ENCODE measurements at places on chromosomes 5 and 9.

DNA sequence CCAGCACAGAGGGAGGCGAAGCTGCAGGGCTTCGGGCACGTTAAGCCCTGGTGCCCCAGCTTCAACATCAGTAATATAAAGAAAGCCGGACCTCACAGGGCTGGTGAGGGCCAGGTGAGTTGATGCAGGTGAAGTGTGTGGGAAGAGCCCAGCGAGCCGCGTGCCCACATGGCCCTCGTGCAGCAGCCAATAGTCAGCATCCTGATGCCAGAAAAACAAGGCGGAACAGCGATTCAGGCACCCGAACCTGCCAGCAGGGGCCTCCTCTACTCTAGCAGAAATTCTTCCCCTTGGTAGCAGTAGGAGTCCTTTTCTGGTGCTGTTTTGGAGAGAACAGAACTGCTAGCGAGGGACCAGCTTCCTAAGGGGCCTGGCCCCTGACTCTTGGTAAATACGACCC is 7.8 kb downstream of the MED10 start:
- DNase-seq: no peak

DNA sequence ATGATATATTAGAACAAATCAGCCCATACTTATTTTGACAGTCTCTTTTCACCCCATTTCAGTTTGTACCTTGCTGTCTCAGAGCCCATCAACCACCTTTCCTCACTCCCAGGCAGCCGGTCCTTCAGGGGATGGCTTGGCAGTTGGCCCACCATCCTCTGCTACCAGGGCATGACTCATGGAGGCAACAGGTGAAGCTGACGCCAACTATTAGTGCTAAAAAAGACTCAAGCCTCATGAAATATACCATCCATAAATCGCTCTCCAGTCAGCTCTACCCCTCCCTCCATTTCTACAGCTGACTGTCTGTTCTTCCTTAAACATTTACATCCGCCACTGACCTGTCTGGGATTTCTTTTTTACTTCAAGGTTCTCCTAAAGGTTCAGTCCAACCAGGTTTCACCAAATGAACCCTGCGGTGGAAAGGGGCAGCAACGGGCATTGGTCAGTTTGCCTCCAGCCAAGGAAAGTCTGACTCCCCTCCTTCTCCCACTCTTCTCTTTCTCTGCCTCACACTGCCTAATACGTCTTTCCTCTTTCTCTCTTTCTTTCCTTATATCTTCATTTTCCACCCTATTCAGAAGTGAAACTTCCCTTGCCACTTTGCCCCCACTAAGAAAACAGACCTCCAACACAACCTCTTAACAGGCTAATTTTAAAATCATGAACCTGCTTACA is 439.1 kb downstream of the RAB3C start:
- no peak for DNase-seq

GRCh38 chr5:345404-346195 is 24.1 kb downstream of the AHRR start:
- no peak for DNase-seq

DNA sequence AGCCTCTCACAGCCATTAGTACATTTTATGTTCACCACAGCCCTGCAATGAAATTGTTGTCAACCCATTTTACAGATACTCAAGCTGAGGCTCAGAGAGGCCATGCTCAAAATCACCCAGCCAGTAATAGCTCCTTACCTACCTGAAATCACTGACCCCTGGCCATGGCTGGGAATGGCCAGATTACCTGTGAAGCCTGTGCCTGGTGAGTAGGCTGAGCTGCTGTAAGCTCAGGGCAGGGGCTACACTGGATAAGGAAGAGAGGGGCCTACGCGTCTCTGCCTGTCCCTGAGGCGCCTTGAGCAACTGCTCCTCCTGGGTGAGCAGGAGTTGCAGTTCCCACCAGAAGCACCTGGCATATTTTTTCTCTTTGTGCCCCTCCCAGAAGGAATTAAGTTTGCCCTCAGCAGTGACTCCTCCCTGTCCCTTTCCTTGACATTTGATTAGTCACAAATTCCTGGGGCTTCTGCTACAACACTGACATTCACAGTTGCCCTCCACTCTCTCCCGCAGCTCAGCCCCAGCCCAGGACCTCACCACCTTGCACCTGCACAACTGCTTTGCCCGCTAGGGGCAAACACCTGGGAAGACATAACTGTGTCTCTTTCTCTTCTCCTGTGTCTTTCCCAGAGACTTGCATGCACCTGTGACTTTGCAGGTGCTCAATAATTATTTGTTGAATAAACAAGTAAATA is 5.7 kb downstream of the CLTB start:
- DNase-seq: no peak

GRCh38 chr5:69074664-69075521 is 18.9 kb upstream of the SLC30A5 start:
- DNase-seq: no peak

- no peak for DNase-seq
These were observed 9.9 kb downstream of the TEK start for GRCh38 chr9:27118916-27119315.

DNA sequence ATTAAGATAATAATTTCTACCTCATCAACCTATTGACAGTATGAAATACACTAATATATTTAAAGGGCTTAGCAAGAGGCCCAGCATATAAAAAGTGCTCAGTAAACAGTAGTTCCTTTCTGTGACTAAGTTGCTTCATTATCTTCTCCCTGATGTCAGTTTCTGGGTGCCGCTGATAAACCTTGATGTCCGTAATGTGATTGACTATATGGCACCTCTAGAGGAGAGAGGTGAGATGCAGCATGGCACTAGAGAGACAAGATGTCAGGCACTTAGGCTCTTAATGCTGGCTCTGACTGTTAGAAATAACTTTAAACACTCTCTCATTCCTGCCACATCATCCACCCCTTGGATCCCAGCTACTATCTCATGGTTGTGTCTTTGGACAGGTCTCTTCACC is 455.9 kb upstream of the KLF4 start:
- no peak for DNase-seq

DNA sequence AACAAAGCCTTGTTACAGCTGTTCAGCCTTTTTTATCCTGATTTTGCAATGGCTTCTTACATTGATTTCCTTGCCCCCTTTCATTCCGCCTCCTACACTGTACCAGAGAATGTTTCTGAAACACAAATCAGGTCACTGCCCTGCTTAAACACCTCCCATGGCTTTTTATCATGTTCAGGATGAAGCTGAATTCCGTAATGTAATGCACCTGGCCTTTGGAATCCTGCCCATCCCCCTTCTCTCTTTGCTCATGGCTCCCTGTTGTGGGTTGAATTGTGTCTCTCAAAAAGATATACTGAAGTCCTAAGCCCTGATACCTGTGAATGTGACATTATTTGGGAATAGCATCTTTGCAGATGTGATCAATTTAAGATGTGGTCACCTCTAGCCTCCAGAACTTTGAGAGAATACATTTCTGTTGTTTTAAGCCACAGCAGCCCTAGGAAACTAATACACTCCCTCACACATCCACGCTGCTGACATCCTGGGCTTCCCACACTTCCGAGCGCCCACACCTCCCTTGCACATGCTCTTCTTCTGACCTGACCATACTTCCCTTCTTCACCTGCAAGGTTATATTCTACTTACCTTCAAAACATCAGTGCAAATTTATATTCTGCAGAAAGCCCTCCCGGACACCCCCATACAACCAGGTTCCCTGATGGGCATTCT is 101.2 kb downstream of the DNAH5 start:
- no peak for DNase-seq

DNA sequence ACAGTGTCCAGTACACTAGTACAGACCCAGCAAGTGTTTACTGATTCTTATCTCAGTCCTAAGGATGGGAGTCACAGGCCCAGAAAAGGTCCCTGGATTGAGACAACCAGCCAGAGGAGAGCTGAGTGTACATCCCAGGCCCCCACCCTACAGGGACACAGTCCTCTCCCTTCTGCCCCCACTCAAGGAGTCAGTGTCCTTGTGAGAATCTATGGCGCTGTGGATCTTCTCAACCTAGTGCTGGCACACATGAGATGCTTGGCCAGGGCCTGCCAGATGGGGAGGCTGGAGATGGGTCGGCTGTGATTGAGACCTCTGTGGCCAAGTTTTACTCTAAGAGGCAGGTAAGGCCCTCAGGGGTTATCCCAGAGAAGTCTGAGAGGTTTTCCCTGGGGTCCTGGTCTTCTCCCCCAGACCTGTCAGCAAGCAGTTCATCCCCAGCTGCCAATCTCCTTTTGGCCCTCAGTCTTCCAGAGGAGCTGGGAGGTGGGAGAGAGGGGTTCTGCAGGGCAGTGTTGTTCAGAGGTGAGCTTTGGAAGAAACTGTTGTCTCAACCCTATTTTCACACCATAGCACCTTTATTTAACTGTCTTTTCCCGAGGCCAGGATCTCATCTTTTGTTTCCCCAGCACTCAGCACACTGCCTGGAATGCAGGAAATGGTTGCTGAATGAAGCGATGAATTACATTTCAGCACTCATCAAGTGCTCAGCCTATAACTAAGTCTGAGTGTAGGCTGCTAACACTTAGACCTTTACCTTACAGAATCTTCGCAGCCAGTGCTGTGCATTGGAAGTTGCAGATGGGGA is 3.2 kb upstream of the NSD1 start:
- no peak for DNase-seq

- no peak for DNase-seq
These were observed 22.8 kb downstream of the PCDH1 start for GRCh38 chr5:141855265-141856036.

GRCh38 chr9:5264219-5264595 is 33.0 kb downstream of the INSL4 start:
- DNase-seq: no peak

GRCh38 chr9:137306066-137306849 is 4.2 kb upstream of the NRARP start:
- no peak for DNase-seq

GRCh38 chr5:84085387-84086041 is 299.2 kb downstream of the EDIL3 start:
- DNase-seq: no peak

DNA sequence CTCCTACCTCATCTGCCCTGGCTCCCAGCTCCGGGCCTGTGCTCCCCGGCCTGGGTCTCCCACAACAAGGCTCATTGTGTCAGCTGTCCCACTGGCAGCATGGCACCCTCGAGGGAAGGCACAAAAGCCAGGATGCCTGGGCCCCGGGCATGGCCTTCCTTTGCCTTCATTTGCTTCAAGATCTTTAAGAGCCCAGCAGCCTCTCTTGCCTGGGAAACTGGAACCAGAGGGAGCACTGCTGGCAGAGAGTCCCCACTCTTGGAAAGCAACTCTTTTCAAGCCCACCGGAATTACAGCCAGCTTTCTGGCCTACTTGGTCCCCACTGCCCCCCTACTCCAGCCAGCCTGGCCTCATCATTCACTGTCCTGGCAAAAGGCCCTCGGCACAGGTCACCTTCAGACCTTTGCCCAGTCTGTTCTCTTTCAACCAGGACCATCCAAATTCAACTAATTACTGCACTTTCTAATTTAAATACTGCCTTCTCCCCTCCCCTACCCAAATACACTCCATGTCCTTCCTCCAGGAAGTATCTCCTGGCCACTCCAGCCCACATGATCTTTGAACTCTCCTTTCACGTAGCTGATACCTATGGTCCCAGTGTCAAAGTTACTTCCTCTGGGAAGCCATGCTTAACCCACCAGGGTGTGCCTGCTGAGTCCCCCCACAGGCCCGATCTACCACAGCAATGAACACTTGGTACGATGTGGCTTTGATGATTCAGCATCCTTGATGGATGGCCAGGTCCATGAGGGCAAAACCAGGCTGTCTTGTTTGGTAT is 8.9 kb downstream of the ZER1 start:
- no peak for DNase-seq

All from stimulated activated CD4-positive, alpha-beta T cell treated with anti-CD3 and anti-CD28 coated beads, Interleukin-12 subunit alpha, Interleukin-12 subunit beta, amount 100 ng/mL, for 48 hours (primary cell).